B cell (primary cell): ENCODE measurements at places on chromosomes 6 and 20. TPM values are rescaled to one million over a fixed set of nuclear protein-coding genes. Genes with fewer than 3 reads are reported as not detected.

DNA sequence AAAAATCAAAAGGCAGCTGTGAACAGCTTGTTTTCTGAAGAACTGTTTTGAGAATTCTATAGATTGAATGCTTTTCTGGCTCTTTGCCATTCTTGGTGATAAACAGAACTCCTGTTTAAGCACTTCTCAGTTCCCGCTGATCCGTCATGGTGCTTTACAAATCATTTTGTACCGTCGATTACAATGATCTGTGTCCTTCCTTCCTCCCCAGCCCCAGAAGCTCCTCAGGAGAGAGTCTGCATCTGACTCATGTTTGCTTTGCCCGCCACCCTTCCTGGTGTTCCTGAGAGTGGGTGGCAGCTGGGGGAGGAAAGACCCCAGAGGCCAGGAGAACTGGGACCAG lies 538.6 kb upstream of the MARCKS start:
- no peak for DNase-seq
- no peaks in the 10 kb centered on the region for H3K36me3 ChIP-seq
- H3K27ac ChIP-seq = no peak overlapping the region
- H3K4me1 ChIP-seq = no peaks in the 10 kb centered on the region

DNA sequence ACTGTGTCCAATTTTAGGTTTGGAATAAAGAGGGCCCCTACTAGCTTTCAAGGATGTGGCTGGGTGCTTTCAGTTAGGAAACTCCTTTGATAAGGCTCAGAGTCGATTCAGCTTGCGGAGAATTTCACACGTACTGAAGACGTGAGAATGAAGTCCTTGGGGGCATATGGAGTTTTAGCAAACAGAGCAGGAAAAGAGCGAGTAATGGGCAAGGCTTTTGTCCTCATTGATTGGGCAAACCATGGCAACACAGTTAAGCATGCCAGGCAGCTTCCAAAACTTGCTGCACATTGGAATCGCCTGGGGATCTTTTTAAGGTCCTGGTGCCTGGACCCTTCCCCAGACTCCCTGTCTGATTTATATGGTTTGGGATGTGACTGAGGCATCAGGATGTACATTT lies 29.2 kb downstream of the ISM1 start:
- no peak overlapping the region for H3K27ac ChIP-seq
- no peak for DNase-seq
- no peaks in the 10 kb centered on the region for H3K27me3 ChIP-seq
- no peaks in the 10 kb centered on the region for H3K36me3 ChIP-seq
- no peak overlapping the region for H3K4me3 ChIP-seq

DNA sequence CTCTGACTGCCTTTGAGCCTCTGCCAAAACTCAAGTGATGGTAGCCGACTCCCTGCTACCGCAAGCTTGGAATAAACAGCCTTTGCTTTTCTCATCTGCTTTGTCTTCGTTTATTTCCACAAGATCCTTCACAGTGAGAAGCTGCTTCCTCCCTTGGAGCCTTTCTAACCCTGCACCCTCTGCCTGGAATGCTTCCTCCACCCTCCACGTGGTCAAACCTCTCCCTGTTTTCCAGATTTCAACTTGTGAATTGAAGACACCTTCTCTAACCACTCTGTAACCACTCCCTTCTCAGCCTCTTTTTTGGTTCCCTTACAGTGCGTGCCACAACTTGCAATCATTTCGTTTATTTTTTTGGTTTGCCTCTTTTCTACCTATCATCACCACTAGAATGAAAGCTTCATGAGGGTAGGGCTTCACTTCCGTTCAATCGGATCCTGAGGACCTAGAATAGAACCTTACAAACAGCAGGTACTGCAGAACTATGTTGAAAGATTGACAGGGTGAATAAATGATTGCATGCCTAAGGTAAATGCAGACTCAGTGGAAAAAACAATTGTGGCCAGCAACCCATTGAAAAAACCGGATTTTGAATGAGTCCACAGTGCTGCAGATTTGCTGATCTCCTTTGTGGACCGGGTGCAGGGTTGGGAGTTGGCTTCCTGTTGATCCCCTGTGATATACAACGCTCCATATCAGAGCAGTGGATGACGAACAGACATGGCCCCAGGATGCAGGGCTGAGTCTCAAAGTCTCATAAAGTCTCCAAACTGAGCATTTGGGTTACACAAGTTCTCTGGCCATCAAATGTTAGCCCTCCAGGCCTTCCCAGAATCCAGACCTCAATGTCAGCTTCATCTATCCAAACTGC lies 51.0 kb upstream of the HIVEP1 start:
- no peaks in the 10 kb centered on the region for H3K36me3 ChIP-seq
- no peak overlapping the region for H3K27ac ChIP-seq
- no peaks in the 10 kb centered on the region for H3K4me1 ChIP-seq

DNA sequence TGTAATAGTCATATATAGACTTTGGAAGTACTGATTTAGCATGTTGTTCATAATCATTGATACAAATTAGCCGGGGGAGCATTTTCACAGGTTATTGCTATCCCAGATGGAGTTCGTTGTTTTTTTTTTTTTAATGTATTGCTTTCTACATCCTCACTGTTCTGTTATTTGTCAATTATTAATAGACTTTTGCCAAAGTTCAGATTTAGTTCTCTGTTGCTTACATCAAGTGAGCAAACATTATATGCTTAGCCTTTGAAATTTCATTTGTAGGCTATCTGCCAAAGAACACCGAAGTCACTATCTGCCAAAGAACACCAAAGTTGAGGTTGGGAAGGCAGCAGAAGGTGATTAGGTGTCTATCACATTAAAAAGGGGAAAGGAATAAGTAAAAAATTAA lies at the start of gene HAO1:
TSS of gene HAO1 (minus strand) at position 118 of the 400 bp plus-strand sequence. CDS start at position 82, 36 bp downstream.
- no peak for DNase-seq
- H3K36me3 ChIP-seq = no peaks in the 10 kb centered on the region
- H3K27ac ChIP-seq = no peak within 1 kb of the TSS
- peaks cover 3% of the 10 kb centered on the region for H3K4me1 ChIP-seq
- no peaks in the 10 kb centered on the region for H3K27me3 ChIP-seq

DNA sequence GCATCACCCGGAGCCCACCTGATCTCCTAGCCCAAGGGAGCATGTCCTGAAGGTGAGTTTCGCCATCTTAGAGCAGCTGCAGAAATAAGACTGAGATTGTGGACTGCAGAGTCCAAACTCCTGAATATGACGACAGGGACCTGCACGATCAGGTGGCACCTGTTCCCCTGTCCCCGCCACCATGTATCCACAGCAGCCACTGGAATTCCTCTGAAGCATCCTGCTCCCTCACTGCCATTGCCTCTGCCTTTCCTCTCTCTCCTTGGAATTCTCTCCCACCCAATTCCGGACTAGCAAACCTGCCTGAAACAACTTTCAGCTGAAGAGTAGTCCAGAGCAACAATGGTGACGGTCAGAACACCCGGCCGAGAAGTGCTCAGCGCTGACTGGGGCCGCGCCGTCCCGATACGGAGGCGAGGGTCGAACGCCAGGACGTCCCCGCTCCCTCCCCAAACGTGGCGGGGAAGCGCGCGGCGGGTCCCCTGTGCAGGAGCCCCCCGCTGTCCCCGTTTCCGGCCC lies 694 bp upstream of the FAM120B start:
- peak overlapping the region; percentile 63 for H3K27ac ChIP-seq
- H3K27me3 ChIP-seq = no peaks in the 10 kb centered on the region
- peak overlapping the region; percentile 36 for H3K4me3 ChIP-seq
- no peaks in the 10 kb centered on the region for H3K36me3 ChIP-seq
- DNase-seq = no peak
- H3K4me1 ChIP-seq = peaks cover 22% of the 10 kb centered on the region

DNA sequence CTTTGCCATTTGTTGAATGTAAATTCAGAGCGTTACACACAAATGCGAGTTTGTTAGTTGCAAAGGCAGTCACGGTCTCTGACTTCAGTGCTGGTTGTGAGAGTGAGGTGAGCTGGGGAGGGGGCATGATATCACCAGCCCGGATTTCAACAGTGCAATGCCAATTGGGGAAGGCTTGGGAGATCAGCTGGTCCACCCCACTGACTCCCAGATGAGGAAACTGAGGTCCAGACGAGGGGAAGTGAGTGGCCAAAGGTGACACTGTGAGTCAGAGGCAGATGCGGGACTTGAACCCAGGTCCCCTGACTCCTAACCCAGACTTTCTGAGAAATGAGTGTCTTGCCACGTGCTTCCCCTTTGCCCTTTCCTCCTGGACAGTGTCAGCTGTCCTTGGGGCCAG lies 62.1 kb downstream of the CEBPB start:
- H3K27ac ChIP-seq = no peak overlapping the region
- no peak for DNase-seq
- H3K4me1 ChIP-seq = no peaks in the 10 kb centered on the region
- H3K36me3 ChIP-seq = no peaks in the 10 kb centered on the region
- H3K27me3 ChIP-seq = no peaks in the 10 kb centered on the region

DNA sequence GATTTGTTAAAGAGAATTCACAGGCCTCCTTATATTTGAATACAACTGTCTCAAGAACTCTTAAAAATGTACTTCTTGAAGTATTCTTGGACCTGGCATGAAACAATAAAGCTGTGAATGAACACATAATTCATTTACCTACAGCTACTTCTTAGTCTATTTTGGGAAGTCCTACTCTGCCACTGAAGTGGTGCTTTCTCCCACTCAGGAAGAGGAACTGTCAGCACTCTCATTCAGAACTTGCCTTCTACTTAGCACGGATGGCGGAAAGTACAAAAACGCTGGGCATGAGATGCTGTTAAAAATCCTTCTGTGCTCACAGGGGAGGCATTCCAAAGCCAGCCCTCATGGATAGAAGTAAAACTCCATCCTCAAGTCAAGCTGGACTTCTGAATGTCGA lies 144.8 kb upstream of the LAMP5 start:
- no peak for DNase-seq
- no peaks in the 10 kb centered on the region for H3K4me1 ChIP-seq
- no peaks in the 10 kb centered on the region for H3K27me3 ChIP-seq
- H3K36me3 ChIP-seq = no peaks in the 10 kb centered on the region

- DNase-seq = no peak
- no peaks in the 10 kb centered on the region for H3K36me3 ChIP-seq
- H3K27ac ChIP-seq = no peak overlapping the region
- no peaks in the 10 kb centered on the region for H3K4me1 ChIP-seq
- H3K4me3 ChIP-seq = no peak overlapping the region
Measured at GRCh38 chr6:2919886-2920285, 16.8 kb upstream of the SERPINB9 start.

DNA sequence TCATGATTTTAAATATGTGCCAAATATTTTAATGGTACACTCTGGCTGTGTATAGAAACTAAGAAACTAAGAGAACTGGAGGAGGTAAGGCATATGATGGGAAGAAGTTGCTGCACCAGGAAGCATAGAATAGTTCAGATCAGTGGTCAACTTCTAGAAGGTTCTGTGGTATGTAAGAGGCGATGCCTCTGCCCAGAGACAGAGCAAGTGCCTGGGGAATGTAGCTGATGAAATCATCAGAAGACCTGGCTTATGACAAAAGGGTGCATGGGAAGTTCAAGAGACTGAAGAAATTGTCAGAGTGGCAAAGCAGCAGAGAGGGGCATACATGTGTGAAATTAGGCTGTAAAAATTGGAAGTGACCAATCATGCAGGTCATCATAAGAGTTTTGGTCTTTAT lies 580.8 kb downstream of the BMP2 start:
- H3K4me1 ChIP-seq = no peaks in the 10 kb centered on the region
- no peak overlapping the region for H3K4me3 ChIP-seq

GRCh38 chr6:12148841-12149240 lies 136.7 kb downstream of the HIVEP1 start:
- no peaks in the 10 kb centered on the region for H3K4me1 ChIP-seq
- H3K36me3 ChIP-seq = no peaks in the 10 kb centered on the region
- no peaks in the 10 kb centered on the region for H3K27me3 ChIP-seq
- no peak for DNase-seq
- no peak overlapping the region for H3K27ac ChIP-seq

DNA sequence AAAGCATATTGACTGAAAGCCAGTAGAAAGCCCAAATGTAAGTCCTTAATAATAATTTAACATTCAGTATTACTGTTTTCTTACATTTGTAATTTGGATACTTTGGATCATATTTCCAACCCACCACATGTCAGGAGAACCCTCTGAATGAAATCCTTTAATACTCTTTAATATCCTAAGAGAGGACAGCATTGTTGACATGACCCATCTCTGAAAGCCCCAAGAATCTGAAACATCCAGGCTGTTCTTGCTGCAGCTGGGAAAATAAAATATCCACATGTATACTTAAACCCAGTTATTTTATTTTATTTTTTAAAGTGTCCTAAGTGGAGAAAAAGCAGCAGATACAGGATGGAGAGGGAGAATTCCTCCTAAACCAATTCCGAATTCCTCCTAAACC lies 130.8 kb upstream of the RIPOR2 start:
- DNase-seq = no peak
- peaks cover 4% of the 10 kb centered on the region for H3K4me1 ChIP-seq
- H3K4me3 ChIP-seq = no peak overlapping the region
- no peaks in the 10 kb centered on the region for H3K27me3 ChIP-seq

DNA sequence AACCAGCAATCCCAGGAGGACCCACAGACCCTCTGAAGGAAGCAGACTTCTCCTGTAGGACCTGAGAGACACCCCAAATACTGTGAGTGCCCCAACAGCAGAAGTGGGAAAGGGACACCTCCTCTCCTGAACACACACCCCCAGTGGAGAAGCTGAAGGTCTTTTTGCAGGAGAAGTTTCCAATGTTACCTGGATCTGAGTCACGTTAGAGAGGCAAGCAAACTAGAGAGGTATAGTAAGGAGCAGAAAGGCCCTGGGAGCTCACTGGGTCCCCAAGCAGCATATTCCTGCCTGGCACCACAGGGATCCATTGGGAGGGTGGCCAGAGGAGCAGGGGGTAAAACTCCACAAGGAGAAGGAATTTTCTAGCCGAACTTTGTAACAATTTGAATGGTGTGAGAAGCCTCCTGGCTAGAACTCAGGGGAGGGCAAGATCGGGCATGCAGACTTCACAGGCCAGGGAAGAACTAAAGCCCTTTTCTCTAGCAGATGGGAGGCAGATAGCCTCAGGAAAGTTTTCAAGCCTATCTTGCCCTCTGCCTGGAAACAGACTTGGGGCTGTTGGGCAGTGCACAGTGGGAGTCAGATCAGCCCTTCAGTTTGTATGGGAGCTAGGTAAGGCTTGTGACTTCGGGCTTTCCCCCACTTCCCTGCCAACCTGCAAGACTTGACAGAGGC lies 68.2 kb upstream of the SSTR4 start:
- H3K4me1 ChIP-seq = no peaks in the 10 kb centered on the region
- no peak overlapping the region for H3K27ac ChIP-seq
- no peaks in the 10 kb centered on the region for H3K36me3 ChIP-seq
- no peak for DNase-seq
- no peaks in the 10 kb centered on the region for H3K27me3 ChIP-seq
- no peak overlapping the region for H3K4me3 ChIP-seq

GRCh38 chr6:23415819-23416427 lies 710.1 kb upstream of the NRSN1 start:
- H3K27ac ChIP-seq = no peak overlapping the region
- no peak for DNase-seq
- H3K4me3 ChIP-seq = no peak overlapping the region
- H3K4me1 ChIP-seq = no peaks in the 10 kb centered on the region
- H3K27me3 ChIP-seq = no peaks in the 10 kb centered on the region

Gene COL9A3
- 10.7 and 30.8 TPM in 2 replicates for polyA plus RNA-seq

Gene PEX3
- polyA plus RNA-seq = 5.5 and 9.3 TPM in 2 replicates

Gene HLA-DMB
- polyA plus RNA-seq = 655 and 656 TPM in 2 replicates

Gene POM121L2
- polyA plus RNA-seq = not detected in 2 replicates

Gene RAMACL
- polyA plus RNA-seq = 0.14 TPM in 1 of 2 replicates, not detected in the other

Gene RGS17
- polyA plus RNA-seq = not detected in 2 replicates

Gene SIRPB2
- polyA plus RNA-seq = 0.51 and 0.85 TPM in 2 replicates

Gene SLC22A2
- polyA plus RNA-seq = not detected in 2 replicates
